ENCODE measurements at places on chromosomes 2 and 18. TPM values are rescaled to one million over a fixed set of nuclear protein-coding genes. Genes with fewer than 3 reads are reported as not detected.

GRCh38 chr2:131104487-131105155 is 515 bp upstream of the PLEKHB2 start:
- DNase-seq, result peak; percentile 50

- no peak for DNase-seq
Observed at GRCh38 chr2:151028691-151029176, 232.9 kb downstream of the RBM43 start.

DNA sequence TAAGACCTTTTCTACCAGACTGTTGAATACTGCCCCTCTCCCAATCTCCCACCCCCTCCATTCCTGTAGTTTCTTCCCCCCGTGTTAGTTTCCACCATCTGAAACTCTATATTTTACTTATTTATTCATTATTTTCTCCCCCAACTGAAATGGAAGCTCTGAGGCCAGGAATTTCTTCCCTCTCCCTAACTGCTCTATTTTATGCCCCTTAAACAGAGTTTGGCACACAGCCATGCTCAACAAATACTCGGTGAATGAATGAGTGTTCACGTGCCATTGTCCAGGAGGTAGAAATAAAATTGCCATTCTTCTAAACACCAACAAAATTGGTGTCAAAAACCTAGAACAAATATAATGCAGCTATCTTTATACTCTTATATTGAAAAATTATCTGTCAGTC is 5.6 kb downstream of the ITGB1BP1 start:
- no peak for DNase-seq

GRCh38 chr2:180753809-180754761 is 226.3 kb upstream of the UBE2E3 start:
- no peak for DNase-seq

GRCh38 chr2:12277241-12278034 is 439.3 kb upstream of the TRIB2 start:
- DNase-seq, result no peak

DNA sequence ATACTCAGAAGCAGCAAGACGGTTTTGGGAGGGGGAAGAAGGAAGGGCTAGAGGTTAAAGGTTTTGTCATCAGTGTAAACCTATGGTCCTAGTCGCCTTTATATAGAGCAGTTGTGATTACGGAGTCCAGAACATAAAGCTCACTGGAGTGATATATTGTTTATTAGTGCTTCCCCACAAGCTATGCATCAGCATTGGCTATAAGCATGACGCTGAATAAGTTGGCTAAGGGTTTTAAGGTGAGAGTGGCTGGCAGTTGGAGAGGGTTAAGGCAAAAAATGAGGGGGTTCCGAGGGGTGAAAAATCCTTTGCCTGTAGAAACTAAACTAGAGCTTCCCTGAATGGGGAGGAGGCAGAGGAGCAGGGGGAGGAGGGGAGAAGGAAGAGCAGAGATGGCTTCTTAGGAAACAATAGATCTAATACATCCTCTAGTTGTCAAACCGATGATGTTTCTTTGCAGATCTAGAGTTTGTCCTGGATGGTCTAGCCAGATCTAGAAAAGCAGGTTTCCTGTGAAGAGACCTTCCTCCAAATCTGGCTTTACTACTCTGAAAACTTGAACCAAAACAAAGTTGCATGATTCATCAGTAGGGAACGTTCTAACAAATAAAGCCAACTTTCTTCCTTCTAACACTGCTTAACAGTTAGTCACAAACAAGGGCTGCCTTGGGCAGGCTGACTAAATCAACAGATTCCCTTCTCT is 2.5 kb downstream of the KLF7 start:
- DNase-seq, result no peak

- no peak for DNase-seq
Observed at GRCh38 chr2:121104721-121105141, 180.3 kb downstream of the TFCP2L1 start.

- DNase-seq, result no peak
Observed at GRCh38 chr2:159867567-159868361, 69.8 kb upstream of the CD302 start.

GRCh38 chr2:176852667-176853066 is 359.9 kb upstream of the HNRNPA3 start:
- no peak for DNase-seq

- DNase-seq, result peak; percentile 41
Observed at GRCh38 chr2:54106631-54107454, 8.6 kb upstream of the ACYP2 start.

DNA sequence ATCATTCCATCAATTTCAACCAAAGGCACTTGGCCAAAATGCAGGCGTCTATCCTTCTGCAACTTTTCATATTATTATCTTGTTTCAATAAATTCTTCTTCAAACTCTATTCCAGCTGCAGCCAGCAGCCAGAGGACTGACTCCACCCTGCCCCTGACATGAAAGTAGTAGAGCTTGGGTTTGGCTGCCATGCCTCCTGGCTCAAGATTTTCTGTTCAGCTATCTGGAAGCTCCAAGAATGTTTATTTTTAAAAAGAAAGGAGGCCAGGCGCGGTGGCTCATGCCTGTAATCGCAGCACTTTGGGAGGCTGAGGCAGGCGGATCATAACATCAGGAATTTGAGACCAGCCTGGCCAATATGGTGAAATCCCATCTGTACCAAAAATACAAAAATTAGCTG is 4.9 kb downstream of the DNAH7 start:
- DNase-seq, result no peak

- DNase-seq, result no peak
Observed at GRCh38 chr2:95388856-95389244, 13.7 kb upstream of the FAHD2A start.

GRCh38 chr2:153604133-153604532 is 125.6 kb upstream of the RPRM start:
- no peak for DNase-seq

DNA sequence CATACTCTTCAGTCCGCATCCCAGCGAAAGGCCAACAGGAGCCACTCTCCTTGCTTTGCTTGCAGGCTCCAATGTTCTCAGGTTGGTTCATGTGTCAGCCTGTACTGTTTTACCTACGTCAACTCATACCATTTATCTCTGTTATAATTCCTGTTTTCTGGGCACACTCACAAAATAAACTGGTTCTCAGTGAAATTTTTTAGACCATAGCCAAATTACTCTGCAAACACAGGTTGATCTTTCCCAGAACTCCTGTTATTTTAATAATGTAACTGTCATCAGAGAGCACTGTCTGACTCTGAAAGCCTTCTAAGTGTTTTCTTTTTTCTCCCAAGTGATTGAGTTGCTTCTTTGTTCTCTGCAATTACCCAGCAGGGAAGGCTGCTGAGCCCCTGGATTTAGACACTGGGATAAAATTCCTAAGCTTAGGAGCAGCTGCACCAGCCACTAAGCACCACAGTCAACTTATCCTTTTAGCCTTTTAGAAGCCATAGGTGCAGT is 111.6 kb upstream of the PIEZO2 start:
- DNase-seq, result no peak

DNA sequence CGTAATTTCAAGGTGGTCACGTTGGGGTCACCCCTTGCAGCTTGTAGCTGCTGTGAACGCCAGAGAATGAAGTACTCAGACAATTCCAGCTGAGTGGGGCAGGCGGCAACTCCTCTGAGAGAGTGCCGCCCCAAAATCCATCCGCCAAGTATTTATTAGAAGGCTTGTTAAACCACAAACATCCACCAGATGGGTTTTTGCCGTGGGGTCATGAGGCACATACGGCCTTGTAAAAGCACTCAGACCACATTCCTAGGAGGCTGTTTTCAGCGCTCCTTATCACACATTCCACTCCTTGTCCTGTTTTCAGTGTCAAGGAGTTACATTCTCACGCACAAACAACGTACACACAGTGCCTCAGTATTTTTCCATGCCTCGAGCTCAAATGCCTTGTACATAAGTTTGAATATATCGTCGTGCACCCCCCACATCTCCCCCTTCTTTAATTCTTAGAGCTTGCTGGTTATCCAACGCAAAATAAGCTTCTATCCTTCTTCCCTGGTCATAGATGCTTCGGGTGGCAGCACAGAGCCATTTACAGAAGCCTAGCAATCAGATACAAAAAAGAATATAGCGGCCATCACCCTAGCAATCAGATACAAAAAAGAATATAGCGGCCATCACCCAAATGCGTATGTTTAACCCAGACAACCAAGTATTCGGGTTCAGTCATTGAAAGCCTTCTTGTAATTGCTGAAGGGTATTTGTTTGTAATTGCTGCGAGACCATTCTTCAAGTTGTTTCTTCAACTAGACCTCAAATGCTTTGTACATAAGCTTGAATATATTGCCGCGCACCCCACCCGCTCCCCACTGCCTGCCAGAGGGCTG is 7.3 kb downstream of the ALPP start:
- no peak for DNase-seq

GRCh38 chr2:111178296-111178695 is 57.6 kb downstream of the BCL2L11 start:
- no peak for DNase-seq

- DNase-seq, result no peak
Observed at GRCh38 chr2:46339676-46340459, 42.7 kb downstream of the EPAS1 start.

The CD302 gene
- 1.6 TPM for total RNA-seq

The SDC1 gene
- 9.8 TPM for total RNA-seq

The COBLL1 gene
- total RNA-seq, result 3.3 TPM

The ZSWIM2 gene
- 0.41 TPM for total RNA-seq

The DYNAP gene
- total RNA-seq, result not detected

The CD207 gene
- not detected for total RNA-seq

The SLC39A10 gene
- total RNA-seq, result 172 TPM

The ITGB6 gene
- total RNA-seq, result under 0.01 TPM

The ANAPC1 gene
- 56.3 TPM for total RNA-seq

The MYOM1 gene
- total RNA-seq, result 0.82 TPM

The RGPD3 gene
- 1.2 TPM for total RNA-seq

The TACR1 gene
- 1.2 TPM for total RNA-seq

The HES6 gene
- 67.7 TPM for total RNA-seq

The PLB1 gene
- total RNA-seq, result 1.2 TPM
